DND-41 (cell line): ENCODE measurements at places on chromosomes 6 and 20.

DNA sequence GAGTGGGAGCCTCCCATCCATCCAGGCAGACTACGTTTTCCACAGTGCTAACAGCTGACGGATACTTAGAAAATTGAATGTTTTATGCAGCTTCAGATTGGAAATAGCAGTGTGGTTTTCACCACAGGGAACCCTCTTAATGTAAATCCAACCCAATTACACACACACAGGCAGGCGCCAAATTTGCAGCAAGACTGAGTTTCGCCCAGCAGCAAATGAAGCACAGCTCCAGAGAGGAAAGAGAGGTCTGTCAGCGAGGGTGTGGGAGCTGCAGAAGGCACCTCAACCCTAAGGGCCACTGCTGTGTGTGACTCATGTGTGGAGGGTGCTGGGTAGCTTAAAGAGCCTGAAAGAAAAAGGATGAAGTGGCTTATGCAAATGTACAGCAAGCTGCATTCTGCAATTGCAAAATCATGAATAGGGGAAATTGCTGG lies 365.7 kb downstream of the MAFB start:
- no peak for DNase-seq

DNA sequence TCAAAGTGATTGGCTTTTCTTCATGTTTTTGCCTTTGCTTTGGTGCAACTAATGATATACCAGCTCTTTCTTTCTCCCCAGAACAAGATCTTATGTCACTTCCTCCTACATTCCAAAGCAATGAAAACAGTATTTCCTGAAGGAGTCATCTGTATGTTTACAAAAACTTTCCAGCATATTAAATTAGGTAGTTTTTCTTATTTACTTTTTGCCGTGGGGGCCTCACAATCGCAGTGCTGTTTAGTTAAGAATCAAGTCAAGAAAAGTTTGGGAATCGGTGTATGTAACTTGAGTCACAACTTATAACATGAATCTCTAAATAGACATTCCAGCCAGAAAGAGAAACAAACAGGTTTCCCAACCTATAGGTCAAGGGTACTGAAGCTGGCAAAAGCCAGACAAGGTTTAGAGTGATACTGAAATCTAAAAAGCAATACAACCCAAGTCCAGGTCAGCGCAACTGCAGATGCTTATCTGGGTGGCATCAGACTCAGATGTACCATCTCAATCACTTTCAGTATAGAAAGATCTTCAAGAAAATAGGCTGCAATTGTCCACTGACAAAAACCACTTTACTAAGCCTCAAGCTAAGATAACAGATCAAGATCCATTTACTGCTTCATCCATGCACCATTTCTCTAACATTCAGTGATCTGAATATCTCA lies 63.6 kb downstream of the IPCEF1 start:
- no peak for DNase-seq

DNA sequence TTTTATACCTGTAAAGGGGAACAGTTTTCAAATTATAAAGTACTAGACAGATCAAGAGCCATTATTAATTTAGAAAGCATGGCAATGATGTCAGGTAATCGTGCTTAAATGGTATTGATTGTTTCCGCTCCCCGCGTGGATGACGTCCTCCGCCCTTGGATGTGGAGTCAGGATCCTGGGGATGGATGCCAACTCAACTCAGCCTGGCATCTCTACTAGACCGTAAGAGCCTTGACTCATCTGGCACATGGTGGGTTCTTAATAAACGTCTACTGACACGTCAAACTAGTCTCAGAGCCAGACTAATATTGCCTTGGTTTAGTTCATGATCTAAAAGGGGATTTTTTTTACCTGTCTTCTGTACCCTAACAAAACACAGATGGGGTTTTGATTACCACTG lies 80.2 kb downstream of the LRFN2 start:
- no peak for DNase-seq

DNA sequence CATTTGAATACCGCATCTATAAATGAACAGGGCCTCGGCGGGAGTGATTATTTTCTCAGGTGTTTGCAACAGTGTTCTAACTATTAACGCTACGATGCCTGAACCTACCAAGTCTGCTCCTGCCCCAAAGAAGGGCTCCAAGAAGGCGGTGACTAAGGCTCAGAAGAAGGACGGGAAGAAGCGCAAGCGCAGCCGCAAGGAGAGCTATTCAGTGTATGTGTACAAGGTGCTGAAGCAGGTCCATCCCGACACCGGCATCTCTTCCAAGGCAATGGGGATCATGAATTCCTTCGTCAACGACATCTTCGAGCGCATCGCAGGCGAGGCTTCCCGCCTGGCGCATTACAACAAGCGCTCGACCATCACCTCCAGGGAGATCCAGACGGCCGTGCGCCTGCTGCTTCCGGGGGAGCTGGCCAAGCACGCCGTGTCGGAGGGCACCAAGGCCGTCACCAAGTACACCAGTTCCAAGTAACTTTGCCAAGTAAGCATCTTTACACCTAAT lies 70.9 kb downstream of the HFE start:
- peak; percentile 93 for DNase-seq

GRCh38 chr6:44177691-44178423 lies 19.2 kb downstream of the CAPN11 start:
- no peak for DNase-seq

GRCh38 chr6:154197196-154197860 lies 158.3 kb downstream of the OPRM1 start:
- no peak for DNase-seq

DNA sequence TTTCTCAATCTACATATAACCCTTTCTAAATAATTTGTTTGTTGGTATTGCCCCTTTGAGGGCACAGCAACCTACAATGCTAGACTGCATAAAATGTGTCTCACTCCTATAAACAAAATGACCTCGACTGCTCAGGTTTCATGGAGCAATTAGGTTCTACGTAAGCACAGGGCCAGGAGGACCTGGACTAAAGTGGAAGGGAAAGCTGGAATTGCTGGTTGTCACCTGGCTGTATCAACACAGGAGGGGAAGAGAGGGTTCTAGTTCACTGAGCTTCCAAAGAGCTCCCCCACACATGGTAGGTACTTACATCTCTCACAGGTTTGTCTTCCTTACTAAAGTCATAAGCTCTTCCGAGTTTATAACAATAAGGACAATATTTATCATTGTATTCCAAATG lies 51.0 kb downstream of the NCOA6 start:
- no peak for DNase-seq

DNA sequence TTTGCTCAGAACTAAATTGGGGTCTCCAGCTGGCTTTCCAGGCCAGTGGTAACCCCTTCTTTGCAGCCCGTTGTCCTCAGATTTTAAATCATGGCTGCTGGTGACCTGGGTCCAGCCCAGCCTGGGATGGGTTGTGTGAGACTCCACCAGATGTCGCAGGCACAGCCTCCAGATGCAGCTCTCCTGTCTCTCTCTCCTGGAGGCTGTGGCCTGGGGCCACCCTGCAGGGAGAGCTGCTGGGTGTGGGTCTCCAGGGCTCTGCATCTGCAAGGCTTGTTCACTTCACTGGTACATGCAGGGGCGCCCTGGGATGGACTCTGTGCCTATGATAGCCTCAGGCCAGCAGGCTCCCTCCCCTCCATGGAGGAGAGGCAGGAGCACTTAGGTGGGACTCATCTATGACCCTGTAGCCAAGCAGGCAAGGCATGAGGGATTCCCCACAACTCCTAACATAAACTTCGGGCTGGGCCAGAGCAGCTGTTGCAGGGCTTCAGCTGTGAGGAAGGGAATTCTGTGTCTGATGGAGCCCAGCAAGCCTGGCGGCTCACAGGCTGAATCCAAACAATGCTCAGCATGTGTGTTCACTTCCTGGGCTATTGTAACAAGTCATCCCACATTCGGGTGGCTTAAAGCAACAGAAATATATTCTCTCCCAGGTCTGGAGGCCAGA lies 94.7 kb upstream of the NXT1 start:
- DNase-seq, result no peak

- DNase-seq, result no peak
These were observed 9.4 kb upstream of the COMMD7 start for GRCh38 chr20:32752458-32753250.

DNA sequence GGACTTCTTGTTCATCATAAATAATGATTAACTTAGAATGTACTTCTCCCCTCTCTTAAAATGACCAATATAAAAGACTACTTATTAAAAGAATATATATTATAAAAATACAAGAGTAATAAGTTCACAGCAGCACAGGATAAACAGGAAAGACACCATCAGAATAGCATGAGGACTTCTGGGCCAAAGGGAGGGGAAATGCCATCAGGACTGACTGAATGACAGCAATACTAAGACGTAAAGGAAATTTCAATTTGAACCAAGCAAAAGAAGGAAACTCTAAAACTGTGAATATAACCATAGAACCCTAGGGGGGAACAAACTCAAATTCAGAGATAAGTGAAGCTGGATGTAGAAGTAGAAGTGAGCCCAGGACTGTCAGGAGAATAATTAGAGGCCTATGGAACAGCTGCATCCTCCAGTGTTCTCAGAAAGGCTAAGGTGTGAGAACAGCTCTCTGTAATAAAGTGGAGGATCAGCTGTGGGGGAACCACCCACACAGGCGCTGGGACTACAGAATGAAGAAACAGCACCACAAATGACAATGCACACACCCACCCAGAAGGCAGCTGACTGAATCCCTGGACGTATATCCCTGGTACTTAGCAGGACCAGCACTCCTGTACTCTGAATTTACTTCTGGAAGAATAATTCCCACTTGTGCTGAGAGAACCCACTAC lies 37.8 kb downstream of the ZHX3 start:
- DNase-seq, result no peak

DNA sequence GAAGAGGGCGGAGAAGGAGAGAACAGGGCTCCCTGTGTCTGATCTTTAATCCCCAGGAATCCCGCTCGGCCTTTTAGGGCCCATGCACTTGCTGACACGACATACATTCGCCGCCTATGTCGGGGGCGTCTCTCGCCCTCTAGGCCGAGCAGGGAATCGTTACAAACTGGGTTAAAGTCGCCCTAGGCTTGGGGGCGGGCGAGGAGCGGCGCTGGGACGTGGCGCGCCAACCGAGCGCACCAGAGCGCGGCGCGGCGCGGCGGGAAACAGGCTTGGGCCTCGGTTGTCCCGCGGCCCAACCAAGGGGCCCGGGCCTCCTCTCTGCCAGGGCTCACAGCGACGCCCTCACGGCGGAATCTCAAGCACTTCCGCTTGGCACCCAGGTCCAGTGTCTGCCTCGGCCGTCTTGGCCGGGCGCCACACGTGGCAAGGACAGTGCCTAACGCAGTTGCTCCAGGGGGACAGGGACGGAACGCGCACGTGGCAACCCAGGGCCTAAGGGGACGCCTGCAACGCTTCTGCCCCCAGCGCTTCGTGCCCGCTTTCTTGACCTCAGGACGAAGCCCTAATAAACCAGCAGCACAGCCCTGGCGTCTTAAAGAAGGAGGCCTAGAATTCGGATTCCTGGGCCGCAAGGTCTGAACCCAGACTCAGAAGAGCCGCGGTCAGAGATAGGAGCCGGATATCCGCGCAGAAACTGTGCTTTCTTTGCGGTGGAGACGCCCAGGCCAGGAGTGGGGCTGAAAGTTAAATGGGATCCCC lies 71.5 kb downstream of the NCR2 start:
- DNase-seq, result no peak

DNA sequence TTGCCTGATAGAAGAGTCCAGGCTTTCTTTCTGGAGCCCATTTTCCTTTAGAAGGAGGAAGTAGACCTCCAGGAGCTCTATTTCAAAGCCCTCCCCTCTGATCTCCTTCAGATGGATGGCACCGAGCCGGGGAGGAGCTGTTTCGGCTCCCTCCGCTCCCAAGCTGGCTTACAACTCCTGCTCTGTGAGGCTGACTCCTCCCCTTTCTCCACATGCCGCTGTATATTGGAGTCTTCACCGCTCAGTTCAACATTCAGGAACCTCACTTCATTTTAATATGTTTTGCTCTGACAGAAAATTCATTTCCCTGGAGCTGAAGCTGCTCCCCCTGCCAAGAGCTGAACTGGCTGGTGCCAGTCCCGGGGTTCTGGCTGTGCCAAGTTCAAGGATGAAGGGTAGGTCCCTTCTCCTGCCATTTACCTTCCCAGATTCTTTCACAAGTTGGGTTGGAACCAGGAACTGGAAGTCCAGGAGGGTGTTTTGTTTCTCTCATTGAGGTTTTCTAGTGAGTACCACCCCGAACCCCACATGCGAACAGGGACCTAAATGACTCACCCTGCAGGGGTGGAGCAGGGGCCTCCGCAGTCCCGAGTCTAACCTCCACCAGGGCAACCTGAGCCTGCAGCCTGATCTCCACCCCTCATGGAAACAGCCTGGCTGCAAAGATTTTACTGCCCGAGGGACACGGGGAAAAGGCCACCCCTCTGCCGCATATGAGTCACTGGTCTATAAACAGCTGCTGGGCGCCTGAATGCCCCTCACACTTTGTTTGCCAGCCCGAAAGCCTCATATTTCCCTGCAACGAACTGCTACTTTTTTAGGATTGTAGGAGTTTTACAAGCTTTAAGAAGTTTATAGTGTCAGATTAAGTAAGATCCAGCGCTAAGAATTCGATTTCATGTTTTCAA lies 68.6 kb upstream of the FOXA2 start:
- DNase-seq, result no peak

- no peak for DNase-seq
These were observed 137.8 kb upstream of the PHACTR1 start for GRCh38 chr6:12578751-12579150.

DNA sequence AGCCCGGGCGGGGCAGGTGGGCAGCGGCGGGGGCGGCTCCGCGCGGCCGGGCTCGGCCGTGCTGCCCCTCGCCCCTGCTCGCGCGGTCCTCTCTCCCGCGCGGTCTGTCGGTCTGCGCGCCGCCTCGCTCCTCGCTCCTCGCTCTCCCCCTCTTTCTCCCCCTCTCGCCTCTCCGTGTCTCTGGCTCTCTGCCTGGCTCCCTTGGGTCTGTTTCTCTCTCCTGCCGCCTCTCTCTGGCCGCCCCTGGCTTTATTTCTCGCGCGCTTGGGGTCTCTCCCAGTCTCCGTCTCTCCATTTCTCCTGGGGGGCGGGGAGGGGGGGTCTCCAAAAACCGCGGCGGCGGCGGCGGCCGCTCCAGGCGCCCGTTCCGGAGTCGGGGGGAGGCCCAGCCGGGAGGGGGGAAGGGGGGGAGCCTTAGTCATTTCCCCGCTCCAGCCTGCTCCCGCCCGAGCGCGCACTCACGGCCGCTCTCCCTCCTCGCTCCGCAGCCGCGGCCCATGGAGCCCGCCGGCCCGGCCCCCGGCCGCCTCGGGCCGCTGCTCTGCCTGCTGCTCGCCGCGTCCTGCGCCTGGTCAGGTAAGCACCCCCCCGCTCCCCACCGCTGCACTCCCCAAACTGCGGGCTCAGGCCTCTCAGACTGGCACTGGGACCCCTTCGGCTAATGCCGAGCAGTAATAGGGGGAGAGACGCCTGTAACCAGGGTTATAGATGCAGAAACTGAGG lies at the start of gene SIRPA:
SIRPA (plus strand) TSS at position 457 of the 723 bp plus-strand sequence; CDS start at position 498, 41 bp downstream.
- peak; percentile 39 for DNase-seq
